ENCODE measurements at places on chromosomes 7 and 10.

DNA sequence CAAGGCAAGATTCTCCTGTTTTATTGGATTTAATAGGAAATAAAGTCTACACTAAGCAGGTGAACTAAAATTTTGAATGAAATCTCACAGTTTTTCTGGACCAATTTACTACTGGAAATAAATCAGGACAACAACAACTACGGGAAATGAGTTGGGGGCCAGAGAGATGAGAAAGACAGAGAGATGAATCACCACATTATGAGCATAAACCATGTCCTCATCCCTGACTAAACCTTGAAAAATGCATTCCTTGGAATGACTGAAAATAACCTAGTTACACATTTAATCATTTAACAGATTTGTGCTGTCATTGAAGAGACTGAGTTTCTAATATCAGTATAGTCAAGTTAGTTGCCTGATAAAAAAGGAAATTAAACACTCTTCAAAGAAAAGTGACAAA lies 608.4 kb upstream of the KCND2 start:
- DNase-seq: no peak

GRCh38 chr10:28878236-28878970 lies 201.1 kb downstream of the BAMBI start:
- no peak for DNase-seq

- DNase-seq: no peak
Observed at GRCh38 chr7:74311305-74311744, 22.1 kb downstream of the CLIP2 start.

GRCh38 chr10:29386342-29386999 lies 97.6 kb downstream of the LYZL1 start:
- DNase-seq: no peak

DNA sequence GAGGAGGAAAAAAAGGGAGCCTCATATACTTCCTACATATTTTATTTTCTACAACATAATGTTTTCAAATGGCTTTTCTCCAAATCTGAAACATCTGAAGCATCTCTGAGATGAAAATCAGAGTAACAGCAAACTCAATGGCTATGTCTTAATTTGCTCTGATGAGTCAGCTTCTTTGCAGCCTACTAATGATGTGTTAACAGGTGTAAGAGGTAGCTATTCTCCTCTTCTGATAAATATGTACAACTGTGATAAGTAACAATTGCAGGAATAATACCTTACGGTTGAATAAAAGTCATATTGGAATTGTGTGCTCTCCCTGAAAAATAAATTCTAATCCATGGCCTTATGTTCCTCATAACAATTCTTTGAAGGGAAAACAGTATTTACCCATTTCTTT lies 45.2 kb downstream of the GNAT3 start:
- DNase-seq: no peak

GRCh38 chr7:1986366-1987083 lies 246.2 kb downstream of the MAD1L1 start:
- no peak for DNase-seq

DNA sequence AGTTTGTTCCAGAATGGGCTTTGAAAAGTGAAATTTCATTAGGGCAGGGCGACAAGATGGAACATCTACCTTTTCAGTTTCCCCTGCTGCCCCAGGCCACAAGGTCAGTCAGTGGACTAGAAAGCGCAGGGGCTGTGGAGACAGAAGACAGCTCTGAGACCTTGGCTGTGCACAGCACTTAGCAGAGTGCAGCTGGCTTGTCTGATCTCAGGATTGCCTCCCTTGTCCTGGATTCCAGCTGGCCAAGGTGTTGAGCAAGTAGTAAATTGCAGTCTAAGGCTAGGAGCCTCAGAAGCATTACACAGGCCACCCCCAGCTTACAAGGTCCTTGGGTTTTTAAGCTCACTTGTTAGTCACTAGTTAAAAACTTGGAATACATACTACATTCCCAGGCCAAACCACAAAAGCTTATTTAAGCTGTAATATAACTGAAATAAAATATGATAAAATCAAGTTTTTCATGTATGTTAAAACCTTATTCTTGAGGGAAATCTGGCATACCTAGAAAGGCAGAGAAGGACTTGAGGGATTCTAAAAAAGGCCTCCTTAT lies 67.3 kb upstream of the NPY start:
- DNase-seq: no peak

GRCh38 chr7:11650030-11650429 lies 182.0 kb downstream of the THSD7A start:
- no peak for DNase-seq

All from coronary artery (tissue), 2 donors.